ENCODE measurements at places on chromosomes 12 and 14.

GRCh38 chr14:49545716-49546115, 40.5 kb downstream of the RPS29 start:
- DNase-seq = no peak

- DNase-seq = no peak
Observed at GRCh38 chr14:94343238-94344005, 20.3 kb upstream of the SERPINA6 start.

GRCh38 chr12:110337912-110338710, 57.1 kb downstream of the ATP2A2 start:
- peak; percentile 23 for DNase-seq

GRCh38 chr12:27220055-27220987, 23.8 kb upstream of the STK38L start:
- no peak for DNase-seq

- DNase-seq = no peak
Observed at GRCh38 chr12:20366776-20367409, 1.4 kb upstream of the PDE3A start.

- DNase-seq = no peak
Observed at GRCh38 chr12:127270193-127270592, 996.8 kb upstream of the TMEM132C start.

- no peak for DNase-seq
Observed at GRCh38 chr12:67515679-67516340, 132.7 kb upstream of the DYRK2 start.

DNA sequence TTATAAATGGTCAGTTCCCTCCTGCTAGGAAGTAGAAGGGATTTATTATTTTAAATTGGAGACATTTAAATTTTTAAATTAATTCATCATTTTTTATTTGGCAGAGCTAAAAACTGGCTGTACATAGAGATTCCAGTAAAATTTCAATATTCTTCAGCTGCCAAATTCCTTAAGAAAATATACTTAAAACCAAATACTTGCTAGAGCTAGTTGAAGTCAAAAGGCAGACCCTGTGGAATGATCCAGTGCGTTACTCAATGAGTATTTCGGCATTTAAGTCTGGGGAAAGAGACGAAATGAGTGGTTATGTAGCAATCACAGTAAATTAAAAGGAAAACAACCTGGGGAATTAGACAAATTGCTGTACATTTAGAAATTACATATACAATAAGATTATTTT, 1104.7 kb downstream of the SLC6A15 start:
- no peak for DNase-seq

- DNase-seq = no peak
Observed at GRCh38 chr14:82999802-83000201, 1466.1 kb upstream of the SEL1L start.

DNA sequence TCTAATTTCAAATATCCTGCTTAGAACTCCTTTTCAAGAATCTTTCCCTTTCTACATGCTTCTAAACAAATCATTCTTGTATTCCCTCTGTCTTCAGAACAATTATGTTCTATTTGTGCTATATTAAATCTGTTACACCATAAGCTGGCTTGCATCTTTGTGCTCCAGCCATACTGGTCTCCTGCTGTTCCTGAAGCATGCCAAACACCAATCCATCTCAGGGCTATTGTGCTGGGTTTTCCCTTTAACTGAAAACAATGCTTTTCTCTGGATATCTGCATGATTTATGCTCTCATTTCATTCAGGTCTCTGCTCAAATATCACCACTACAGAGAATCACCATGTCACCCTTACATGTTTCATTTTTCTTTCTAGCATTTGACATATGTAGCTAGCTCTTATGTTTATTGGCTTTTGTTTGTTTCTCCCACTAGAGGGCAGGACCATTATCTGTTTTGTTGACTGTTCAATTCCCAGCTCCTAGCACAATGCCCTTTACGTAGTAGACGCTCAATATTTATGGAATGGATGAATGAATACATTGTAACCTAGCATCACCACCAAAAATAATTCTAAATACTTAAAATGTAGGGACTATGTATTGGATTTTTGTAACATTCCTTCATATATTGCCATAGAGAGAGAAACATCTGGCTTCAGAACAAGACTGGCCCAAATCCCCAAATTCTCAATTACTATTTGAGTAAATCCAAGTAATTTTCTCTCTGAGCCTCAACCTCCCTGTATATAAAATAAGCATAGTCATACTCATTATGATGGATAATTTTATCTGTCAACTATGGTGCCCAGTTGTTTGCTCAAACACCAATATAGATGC, 302.0 kb upstream of the SYT1 start:
- DNase-seq = no peak

GRCh38 chr12:68565391-68565903, 45.3 kb upstream of the RAP1B start:
- DNase-seq = no peak

DNA sequence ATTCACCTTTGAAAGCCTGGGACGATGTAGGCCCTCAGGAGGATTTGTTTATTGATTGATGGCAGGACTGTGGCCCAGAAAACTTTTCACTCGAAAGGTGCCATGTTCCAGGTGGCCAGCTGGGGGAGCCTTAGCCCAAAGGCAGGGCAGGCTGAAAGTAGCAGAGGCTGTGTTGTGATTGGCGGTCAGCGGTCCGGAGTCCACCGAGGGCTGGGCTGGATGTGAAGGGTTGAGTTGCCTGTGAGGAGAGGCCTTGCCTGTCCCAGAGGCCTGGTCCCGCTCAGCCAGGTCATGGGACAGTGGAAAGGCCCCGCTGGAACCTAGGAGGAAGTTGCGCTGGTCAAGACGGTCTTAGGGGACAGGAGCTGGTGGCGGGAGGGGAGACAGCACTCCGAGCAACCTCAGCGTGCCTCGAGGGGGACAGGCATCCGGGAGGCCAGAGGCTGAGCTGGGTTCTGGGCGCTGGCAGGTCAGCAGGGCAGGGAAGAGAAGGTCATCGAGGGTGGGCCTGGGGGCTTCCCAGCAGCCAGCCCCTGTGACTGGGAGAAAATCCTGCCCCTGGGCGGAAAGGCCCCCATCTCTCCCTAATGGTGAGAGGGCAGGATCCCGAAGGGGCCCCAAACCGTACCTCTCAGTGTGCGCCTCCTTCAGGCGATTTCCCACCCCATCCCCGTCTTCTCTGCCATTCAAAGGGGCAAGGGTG, 26.3 kb downstream of the CMA1 start:
- peak; percentile 86 for DNase-seq

GRCh38 chr14:71713016-71713415, 219.2 kb upstream of the RGS6 start:
- no peak for DNase-seq

- no peak for DNase-seq
Observed at GRCh38 chr12:110109037-110109836, 14.9 kb upstream of the IFT81 start.

GRCh38 chr12:31478425-31478824, 112.5 kb downstream of the DENND5B start:
- DNase-seq = no peak

- peak; percentile 83 for DNase-seq
Observed at GRCh38 chr12:106246891-106247673, 738 bp downstream of the CKAP4 start.

GRCh38 chr12:56768424-56768823, 5.3 kb downstream of the HSD17B6 start:
- DNase-seq = no peak

DNA sequence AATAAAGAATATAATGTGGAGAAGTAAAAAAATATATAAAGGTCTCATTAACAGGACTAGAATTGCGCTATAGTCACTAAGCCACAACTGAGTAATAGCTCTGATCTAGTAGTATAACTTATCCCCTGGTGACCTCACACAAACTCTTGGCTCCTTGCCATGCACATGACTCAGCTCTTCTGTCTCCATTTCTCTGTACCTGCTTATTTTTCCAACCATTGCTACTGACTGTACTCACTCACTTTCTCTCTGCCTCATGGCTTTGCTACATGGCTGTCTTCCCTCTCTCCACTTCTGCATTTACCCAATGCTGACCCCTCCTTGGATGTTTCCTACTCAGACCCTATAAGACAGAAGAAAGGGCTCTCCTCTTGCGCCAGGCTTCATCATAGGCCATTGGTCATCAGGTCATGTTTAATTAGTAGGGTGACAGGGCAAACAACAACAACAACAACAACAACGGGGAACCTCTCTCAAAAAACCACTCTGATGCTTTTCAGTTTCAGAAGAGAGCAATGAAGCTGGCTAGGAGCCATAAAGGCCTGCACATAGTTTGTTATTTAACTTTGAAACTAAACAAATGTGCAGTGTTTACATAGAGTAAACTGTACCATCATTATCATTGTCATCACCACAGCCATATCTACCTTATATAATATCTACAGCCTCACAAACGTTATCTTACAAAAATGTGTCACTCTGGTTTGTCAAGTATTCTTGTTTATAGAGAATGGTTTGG, 25.6 kb upstream of the KRAS start:
- no peak for DNase-seq

DNA sequence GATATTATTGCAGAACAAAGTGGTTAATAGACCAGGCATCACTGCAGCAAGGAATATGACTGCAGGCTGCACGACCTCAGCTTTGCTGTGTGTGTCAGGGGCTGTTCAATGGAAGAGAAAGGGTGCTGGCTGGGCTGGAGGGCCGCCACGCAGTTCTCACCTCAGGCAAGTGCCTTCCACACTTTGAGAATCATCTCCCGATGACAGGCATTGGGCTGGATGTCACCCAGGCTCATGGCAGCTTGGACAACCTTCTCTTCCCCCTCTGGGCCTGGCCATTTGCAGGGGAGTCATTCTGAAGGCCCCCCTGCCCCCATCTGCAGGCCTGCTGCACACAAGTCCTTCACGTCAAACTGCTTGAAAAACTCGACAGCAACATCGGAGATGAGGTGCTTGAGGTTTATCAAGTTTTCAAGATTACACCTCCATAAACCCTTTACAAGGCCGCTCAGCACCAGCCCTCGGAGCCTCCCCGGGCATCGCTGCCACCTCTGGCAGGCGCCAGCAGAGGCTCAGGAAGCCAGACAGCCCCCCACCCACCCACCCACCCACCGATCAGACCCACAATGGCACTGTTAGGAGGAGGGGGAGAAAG, 165.9 kb upstream of the GSC start:
- DNase-seq = no peak

DNA sequence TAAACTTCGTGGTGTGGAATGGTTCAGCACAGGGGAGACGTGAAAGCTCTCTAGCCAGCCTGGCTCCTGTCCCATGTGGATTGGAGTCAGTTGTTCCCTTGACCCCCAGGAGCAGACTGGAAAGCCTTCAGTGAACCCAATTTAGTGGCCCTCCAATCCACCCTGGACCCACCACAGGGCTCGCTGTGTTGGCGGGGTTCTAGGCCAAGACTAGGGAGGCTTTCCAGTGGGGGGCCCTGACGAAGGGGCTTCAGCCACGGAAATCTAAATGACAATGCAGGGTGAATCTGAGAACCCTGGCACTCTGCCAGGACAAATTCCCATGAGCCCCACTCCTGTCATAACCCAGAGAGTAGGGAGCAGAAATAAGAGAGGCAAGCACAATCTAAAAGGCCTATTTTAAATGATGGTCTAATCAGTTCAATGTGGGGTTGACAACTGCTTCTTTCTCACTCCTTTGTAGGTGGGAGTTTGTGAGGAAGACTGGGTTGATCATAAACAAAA, 110.8 kb downstream of the SLC35F4 start:
- no peak for DNase-seq

DNA sequence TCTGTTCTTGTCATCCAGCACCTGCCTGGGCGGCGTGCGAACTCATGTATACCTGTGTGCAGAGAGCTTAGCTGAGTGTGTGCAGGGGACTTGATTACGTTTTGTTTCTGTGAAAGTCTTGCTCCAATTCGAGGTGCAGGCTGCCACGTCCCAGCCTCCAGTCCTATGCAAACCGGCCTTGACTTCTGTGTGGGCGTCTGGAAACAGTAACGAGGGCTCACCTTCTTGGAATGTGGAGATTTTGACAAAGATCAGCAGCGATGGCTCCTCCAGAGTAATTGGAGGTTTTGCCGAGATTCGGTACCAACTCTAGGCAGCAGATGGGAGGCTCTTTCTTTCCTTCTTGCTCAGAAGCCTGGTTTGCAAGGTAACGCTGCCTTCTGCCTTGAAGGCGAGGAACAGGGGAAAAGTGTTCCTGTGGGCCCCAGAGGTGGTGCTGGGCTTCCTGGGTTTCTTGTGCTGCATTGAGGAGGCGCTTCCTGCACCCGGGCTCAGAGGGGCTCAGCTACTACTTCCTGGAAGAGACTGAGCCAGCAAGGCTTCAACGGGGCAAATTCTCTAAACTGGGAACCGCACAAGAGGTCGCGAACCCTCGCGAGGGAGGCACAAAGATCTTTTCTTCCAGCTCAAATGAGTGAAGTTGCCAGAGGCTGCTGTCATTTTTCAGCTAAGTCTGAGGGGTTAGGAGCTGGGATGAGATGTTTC, 249.0 kb downstream of the AACS start:
- DNase-seq = no peak

DNA sequence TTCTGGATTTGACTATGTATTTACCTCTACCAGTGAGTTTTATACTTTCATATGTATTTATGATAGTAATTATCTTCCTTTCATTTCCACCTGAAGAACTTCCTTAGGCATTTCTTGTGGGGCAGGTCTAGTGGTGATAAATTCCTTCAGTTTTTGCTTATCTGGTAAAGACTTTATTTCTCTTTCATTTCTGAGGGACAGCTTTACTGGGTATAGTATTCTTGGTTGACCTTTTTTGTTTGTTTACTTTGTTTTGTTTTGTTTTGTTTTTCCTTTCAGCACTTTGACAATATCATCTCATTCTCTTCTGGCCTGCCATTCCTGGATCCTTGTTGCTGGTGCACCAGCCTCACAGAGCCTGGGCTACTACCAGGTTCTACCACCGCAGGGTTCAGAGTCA, 53.9 kb upstream of the NFKBIA start:
- DNase-seq = no peak

GRCh38 chr12:61717986-61718385, 542.2 kb upstream of the USP15 start:
- DNase-seq = no peak

GRCh38 chr14:37272569-37272968, 74.8 kb downstream of the MIPOL1 start:
- no peak for DNase-seq

DNA sequence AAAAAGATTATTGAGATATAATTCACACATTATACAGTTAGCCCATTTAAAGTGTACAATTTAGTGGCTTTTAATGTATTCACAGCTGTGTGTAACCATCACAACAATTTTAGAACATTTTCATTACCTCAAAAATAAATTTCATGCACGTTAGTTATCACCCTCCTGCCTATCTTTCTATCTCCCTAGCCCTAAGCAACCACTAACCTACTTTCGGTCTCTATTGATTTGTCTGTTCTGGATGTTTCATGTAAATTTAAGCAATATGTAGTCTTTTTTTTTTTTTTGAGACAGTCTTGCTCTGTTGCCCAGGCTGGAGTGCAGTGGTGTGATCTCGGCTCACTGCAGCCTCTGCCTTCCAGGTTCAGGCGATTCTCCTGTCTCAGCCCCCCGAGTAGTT, 439.4 kb downstream of the PCNX1 start:
- no peak for DNase-seq

- DNase-seq = no peak
Observed at GRCh38 chr12:61654698-61655097, 605.5 kb upstream of the USP15 start.
